ENCODE measurements at places on chromosomes 11 and 22.

GRCh38 chr22:42280140-42280539 is 9.7 kb upstream of the TCF20 start:
- no peak for DNase-seq

DNA sequence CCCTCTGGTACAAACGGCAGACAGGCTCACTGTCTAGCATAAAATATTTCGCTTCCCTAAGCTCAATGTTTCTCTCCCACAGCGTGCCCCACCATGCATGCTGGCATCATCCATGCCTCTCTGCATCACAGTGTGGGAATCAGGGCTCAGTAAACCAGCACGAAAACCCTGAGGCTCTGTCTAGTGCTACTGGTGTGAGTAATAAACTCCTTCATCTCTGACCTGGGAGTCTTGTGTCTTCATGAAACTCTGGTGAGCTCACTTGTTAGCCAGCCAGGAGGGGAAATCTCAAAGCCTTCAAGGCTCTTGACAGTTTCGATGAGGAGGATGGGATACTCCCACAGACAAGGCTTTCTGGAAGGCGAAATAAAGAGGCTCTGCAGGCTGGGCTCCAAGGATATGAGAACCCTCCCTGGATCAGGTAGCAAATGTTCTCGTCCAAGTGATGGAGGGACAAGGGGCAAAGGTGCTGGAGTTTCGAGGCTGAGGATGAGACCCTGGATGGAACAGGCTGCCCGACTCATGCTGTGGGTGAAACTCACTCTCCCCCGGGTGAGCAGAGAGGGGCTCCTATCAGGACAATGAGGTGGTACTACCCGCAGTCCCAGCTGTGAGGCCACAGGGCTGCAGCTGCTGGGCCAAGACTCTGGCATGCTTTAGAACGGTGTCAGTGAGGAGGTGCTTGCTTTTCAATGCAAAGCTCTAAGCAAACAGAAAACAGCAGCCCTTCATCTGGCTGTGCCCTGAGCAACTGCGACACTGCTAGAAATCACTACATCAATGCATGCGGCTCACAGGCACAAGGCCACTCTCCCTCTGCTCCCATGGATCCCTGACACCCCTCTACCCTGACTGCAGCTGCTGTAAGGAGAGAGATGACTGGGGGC is 69.3 kb downstream of the SHANK2 start:
- DNase-seq: no peak

- DNase-seq: no peak
Measured at GRCh38 chr22:36687516-36687915, 16.0 kb downstream of the CACNG2 start.

DNA sequence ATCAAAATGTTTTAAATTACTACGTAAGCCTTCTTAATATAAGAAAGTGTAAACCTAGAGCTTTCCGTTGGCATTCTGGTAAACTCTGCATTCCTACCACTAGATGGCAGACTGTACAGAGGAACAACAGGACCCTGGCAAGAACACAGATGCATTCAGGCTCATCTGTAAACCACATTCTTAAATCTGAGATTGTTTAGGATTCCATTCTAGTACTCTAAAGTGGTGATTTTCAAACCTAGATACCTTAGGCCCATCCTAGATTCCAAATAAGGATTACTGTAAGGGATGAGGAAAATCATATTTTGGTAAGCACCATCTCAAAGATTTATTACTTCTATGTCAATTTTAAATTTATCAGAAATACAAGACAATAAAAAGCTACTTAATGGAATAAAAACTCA is 26.9 kb downstream of the PICALM start:
- peak; percentile 11 for DNase-seq

DNA sequence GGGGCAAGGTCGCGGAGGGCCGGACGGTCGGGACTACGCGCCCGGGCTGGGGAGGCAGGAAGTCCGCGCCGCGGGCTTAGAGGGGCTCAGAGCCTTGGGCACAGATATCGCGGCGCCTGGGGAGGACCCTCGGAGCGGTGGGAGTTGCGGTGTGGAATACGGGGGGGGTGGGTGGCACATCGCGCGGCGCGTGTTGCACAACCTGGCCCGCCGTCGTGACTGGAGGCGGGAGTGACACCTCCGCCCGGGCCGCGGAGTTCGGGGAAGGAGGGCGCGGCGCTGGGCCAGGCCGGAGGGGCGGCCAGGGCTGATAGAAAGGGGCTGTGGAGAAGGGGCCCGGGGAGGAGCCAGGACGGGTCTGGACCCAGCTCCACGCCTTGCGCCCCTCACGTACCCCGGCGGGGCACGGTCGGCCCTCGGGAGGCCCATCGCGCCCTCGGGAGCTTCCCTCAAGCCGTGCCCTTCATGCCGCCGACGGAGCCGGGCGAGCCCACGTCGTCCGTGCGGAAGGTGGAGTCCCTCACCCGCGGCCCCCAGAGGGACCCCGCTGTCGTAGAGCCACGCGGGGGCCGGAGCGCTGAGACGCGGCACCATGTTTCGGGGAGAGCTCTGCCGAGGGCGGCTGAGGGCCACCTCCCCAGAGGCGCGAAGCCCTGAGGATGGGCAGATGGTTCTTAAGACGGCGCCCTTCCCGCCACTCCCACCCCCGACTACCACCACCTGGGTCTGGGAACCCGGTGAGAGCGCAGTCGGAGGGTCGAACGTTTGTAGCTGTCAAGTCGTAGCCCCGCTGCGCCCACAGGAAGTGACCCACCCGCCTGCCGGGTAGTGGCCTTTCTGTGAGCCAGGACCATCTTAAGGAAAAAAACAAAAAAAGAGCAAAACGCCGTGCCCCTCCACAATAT is 729 bp downstream of the IL17RA start:
- no peak for DNase-seq

- no peak for DNase-seq
Measured at GRCh38 chr11:68002575-68002937, 1.3 kb downstream of the UNC93B1 start.

GRCh38 chr11:75022759-75023396 is 34.1 kb downstream of the NEU3 start:
- peak; percentile 61 for DNase-seq

- DNase-seq: no peak
Measured at GRCh38 chr11:116787436-116787785, 412 bp downstream of the ZPR1 start.

DNA sequence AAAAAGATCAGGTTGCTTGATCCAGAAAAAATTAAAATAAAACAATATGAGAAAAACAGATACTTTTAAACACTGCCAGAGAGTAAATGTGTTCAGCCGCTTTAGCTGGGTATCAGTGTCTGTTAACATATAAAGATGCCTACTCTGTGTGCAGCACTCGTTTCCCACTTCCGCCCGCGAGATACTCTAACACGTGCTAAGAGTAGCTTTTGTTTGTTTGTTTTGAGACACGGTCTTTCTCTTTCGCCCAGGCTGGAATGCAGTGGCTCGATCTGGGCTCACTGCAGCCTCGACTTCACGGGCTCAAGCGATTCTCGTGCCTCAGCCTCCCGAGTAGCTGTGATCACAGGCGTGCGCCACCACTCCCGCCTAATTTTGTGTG is 531 bp upstream of the MEN1 start:
- no peak for DNase-seq

DNA sequence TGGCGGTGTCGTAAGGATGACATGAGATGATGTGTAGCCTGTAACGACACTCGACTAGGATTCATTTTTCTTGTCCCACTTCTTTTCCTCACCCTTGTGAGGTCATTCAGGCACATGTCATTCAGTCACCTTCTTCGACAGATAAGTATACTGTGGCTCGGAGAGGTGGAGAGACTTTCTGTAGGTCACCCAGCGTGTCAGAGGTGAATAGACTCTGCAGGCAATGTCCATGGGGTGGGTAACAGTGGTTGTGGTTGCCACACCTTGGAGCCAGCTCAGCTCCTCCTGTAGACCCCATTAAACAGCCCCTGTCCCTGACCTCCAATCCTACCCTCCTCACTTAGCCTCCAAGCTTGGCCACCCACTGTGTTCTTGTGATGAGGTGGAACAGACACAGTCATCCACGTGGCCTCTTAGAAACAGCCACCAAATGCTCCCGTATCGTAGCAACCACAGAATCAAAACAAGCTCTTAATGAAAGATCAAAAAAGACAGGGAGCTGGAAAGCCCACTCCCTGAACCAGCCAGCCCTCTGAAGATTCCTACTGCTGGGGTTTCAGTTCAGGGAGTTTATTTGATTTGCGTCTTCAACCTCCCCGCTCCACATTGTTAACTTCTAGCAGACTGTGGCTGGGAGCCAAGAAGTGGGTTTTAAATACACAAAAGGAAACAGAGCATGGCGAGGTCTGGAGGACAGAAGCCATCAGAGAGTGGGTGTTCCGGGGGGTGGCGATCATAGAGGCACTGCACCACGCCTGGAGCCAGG is 89.0 kb upstream of the GRK3 start:
- DNase-seq: no peak

- peak; percentile 81 for DNase-seq
Measured at GRCh38 chr22:38755155-38755910, 465 bp downstream of the SUN2 start.

- DNase-seq: no peak
Measured at GRCh38 chr11:107707807-107708206, 4.0 kb downstream of the SLN start.

GRCh38 chr11:117037279-117037974 is 60.8 kb downstream of the SIK3 start:
- DNase-seq: no peak

DNA sequence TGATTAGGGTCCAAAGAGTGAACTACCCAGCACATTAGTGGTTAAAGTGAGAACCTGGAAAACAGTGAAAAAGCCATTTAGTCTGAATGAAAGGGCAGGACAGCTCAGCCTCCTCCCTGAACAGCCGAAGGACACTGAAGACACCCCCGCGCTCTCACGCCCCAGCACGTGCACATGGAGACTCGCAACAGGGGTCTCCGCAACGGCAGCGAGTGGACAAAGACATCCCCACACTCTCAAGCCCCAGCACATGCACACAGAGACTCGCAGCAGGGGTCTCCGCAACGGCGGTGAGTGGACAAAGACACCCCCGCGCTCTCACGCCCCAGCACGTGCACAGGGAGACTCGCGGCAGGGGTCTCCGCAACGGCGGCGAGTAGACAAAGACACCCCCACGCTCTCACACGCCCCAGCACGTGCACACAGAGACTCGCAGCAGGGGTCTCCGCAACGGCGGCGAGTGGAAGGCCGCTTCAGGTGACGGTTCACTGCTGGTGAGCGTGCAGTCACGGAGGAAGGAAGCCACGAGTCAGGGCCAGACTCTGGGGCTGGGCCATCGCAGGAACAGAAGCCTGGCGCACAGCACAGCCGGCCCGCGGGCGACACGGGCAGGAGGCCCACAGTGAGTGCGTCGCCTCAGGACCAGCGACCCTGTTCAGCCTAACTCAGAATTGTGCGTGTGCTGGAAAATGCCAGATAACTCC is 43.6 kb downstream of the BRD1 start:
- no peak for DNase-seq

GRCh38 chr11:8325591-8326304 is 62.1 kb upstream of the LMO1 start:
- no peak for DNase-seq

DNA sequence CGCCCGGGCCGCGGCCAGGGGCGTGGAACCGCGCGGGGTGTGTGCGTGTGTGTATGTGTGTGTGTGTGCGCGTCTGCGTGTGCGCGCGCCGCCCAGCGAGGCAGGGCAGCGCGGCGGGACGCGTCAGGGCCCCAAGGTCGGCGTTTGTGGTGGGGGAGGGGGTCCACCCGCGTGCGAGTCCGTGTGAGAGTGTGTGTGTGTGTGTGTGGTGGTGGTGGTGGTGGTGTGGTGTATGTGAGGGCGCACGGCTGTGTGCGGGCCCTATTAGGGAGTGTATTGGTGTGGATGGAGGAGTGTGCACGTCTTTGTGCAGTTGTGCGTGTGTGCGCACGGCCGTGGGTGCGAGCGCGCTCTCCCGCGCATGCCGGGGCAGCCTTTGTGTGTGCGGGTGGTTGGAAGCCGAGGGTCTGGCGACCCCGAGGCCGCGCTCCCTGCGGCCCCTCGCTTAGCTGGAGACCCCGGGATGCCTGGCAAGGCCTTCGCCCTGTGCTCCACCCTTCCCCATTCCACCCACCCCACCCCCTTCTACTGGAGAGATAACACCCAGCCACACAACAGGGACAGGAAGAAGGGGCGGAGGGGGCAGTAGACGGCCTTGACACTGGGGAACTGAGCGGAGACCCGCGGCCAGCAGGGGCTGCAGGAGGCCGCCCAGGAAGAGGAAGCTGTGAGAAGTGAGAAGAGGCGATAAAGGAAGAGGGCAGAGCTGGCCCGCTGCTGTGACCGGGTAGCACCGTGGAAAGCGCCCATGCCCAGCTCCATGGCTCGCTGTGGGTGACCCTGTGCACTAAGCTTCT is 528 bp upstream of the ARRB1 start:
- peak; percentile 58 for DNase-seq

- DNase-seq: no peak
Measured at GRCh38 chr11:126426820-126427749, 71.6 kb downstream of the ST3GAL4 start.

DNA sequence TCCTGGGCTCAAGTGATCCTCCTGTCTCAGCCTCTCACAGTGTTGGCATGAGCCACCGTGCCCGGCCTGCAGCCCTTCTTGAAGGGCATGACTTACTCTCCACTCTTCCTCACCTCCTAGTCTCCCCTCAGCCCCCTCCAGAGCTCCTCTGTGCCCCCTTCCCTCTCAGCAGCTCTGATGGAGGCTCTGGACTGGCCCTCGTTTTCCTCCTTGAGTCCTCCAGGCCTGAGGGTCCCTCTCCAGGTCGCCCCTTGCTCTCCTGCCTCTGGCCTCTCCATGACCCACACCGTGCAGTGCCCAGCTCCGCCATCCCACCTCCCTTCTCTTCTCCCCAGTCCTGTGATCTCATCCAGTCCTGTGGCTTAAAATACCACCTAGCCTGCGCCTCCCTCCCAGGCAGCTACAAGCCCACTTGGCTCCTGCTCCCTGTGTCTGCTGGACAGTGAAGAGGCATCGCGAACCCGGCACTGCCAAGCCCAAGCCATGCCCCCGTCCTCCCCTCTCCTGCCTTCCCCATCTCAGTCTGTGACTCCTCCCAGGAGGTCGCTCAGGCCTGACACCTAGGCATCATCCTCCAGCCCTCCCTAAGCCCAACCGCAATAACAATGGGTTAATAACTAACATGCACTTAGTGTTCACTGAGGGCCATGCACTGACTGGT is 11.9 kb downstream of the KCNJ4 start:
- no peak for DNase-seq

GRCh38 chr22:25000686-25001085 is 48.2 kb downstream of the KIAA1671 start:
- DNase-seq: no peak

GRCh38 chr22:20268279-20269012 is at the start of gene RTN4R:
RTN4R (minus strand) TSS chr22:20268318; CDS start chr22:20268092, 226 bp downstream.
- peak; percentile 51 for DNase-seq

DNA sequence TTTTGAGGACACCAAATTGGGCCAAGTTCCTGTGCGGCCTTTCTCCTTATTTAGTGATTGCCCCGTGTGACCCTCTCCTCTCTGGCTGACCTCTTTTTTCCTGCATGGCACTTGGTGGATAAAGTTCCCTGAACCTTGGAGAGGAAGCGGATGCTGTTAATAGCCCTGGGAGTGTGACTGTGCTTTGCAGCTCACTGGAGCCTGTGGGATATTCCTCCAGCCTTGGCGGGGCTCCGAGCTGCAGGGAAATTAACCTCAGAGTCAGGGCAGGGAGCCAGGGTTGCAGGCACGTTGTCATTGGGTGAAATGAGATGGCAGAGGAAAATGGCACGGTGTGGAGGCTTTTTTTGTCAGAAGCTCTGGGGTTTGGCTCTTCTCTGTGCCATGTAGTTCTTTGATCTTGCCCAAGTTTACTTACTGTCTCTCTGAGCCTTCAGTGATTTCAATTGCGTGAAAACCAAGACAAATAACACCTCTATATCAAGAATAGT is 965 bp downstream of the OR9Q1 start:
- DNase-seq: no peak

GRCh38 chr11:24421766-24422165 is 75.1 kb upstream of the LUZP2 start:
- DNase-seq: no peak

GRCh38 chr22:28795071-28795693 is 5.2 kb downstream of the XBP1 start:
- DNase-seq: no peak

Measured in CD4-positive, alpha-beta T cell (primary cell).